ENCODE measurements at places on chromosomes 16 and 17.

- no peak for DNase-seq
Measured at GRCh38 chr16:70740914-70741782, 55.3 kb upstream of the MTSS2 start.

- no peak for DNase-seq
Measured at GRCh38 chr17:66523378-66524200, 221.2 kb downstream of the PRKCA start.

DNA sequence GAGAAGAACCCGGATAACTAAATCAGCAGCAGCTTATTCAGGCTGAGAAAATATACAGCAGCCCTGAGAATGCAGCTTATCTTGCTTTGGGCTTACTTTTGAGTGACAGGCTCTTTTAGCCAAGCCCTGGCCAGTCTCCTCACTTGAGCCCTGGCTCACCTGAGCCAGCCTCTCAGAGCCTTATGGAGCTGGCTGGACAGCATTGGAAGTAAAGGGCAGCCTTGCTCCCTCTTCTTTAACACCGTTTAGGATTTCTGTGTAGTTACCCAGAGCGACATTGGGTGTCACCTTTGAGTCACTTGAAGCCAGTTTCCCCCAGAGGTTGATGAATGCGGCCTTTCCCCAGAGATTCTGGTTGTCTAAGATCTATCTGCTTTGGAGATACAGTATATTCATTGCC, 7.7 kb upstream of the NPIPB2 start:
- peak; percentile 2 for DNase-seq

GRCh38 chr16:27847030-27847550, 216.4 kb downstream of the GSG1L start:
- DNase-seq = no peak

- DNase-seq = peak; percentile 26
Measured at GRCh38 chr16:74700116-74700437, 585 bp downstream of the MLKL start.

DNA sequence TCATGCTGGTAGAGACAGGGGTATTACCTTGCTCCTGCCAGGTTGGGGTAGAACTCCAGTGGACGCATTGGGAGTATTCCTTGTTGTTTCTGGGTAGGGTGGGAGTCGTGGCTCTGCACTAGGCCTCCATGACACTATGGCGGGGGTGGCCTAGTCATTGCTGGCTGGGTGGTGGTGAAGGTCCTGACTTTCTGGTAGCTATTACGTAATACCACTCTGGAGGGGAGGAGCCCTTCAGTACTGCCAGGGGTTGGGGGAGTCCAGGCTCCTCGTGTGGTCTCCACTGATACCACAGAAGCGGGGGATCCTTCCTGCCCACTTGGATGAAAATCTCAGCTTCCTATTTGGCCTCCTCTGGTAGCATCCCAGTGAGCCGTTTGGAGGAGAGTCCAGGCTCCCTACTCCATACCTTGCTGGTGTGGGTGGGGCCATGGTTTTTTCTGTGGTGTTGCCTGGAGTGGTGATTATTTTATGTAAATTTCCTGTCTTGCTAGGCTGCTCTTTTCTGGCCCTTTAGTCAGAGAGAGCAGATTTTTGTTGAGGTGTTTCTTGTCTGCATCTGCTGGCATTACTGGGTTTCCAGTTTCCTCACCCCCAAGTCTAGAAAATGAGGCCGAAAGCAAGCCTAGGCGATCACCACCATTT, 65.8 kb upstream of the GNG13 start:
- DNase-seq = no peak

DNA sequence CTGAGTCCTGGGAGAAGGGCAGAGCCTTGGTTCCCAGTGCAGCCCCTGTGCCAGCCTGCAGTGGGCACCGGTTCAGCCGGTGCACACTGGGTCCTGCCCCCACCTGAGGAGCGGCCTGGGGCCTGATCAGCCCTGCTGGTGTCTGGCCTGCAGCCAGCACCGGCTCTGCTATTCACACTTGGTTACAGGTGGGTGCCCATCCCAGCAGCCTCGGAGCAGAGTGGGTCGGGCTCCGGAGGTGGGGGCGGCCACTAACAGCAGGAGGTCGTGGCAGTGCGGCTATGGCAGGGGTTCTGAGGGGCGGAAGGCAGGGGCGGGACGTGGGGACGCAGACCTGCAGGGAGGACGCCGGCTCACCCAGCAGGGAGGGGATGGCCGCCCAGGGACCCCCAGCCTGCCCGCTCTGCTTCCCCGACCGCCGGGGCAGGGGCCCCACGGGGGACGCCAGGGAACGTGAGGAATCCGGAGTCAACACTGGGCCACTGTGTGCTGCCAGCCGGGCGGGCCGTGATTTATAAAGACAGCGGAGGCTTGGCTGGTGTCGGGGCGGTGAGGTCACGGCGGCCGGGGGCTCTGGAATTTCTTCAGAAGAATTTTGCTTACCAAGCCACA, 20.3 kb downstream of the METRNL start:
- no peak for DNase-seq

GRCh38 chr17:73549841-73550430, 94.3 kb downstream of the SDK2 start:
- DNase-seq = no peak

Measured in CD4-positive, alpha-beta T cell treated with Interleukin-15 for 4 hours (primary cell).